Esophagus muscularis mucosa (tissue), 4 donors: ENCODE measurements at places on chromosomes 13 and 19. TPM values are rescaled to one million over a fixed set of nuclear protein-coding genes. Genes with fewer than 3 reads are reported as not detected.

ADGRE3 gene
- total RNA-seq = not detected

CAMSAP3 gene
- total RNA-seq = 0.11 TPM

SPACA4 gene
- total RNA-seq = not detected

TEAD2 gene
- 63.3 TPM for total RNA-seq

GIPR gene
- total RNA-seq = not detected

C3 gene
- 393 TPM for total RNA-seq

ZNF844 gene
- total RNA-seq = 8.2 TPM

MEIOSIN gene
- total RNA-seq = not detected

SLC15A1 gene
- not detected for total RNA-seq

GRIK5 gene
- total RNA-seq = 10.0 TPM

ZNF878 gene
- total RNA-seq = 0.45 TPM

GRCh38 chr13:94557684-94558235 is 38.2 kb downstream of the TGDS start:
- no peaks in the 10 kb centered on the region for H3K36me3 ChIP-seq
- DNase-seq = no peak
- no peaks in the 10 kb centered on the region for H3K27me3 ChIP-seq
- H3K27ac ChIP-seq = no peak overlapping the region
- H3K4me3 ChIP-seq = no peak overlapping the region

- H3K36me3 ChIP-seq = no peaks in the 10 kb centered on the region
- H3K4me1 ChIP-seq = peaks cover 9% of the 10 kb centered on the region
- DNase-seq = no peak
- H3K27me3 ChIP-seq = no peaks in the 10 kb centered on the region
- H3K27ac ChIP-seq = no peak overlapping the region
Observed at GRCh38 chr13:80359778-80360452, 19.0 kb upstream of the SPRY2 start.

- no peak overlapping the region for H3K4me3 ChIP-seq
- H3K27ac ChIP-seq = no peak overlapping the region
- DNase-seq = no peak
- H3K36me3 ChIP-seq = no peaks in the 10 kb centered on the region
- H3K4me1 ChIP-seq = no peaks in the 10 kb centered on the region
Observed at GRCh38 chr13:109211616-109212015, 574.8 kb downstream of the IRS2 start.

DNA sequence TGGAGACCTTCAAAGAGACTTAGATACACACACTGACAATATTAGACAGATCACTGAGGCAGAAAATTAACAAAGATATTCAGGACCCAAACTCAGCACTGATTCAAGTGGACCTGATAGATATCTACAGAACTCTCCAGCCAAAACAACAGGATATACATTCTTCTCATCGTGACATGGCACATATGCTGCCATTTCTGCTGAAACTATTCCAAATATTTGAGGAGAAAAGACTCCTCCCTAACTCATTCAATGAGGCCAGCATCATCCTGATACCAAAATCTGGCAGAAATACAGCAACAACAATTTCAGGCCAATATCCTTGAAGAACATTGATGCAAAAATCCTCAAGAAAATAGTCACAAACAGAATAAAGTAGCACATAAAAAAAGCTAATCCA is 53.3 kb downstream of the TRPC4 start:
- no peaks in the 10 kb centered on the region for H3K4me1 ChIP-seq
- H3K27ac ChIP-seq = no peak overlapping the region
- H3K36me3 ChIP-seq = no peaks in the 10 kb centered on the region
- H3K4me3 ChIP-seq = no peak overlapping the region
- no peak for DNase-seq

DNA sequence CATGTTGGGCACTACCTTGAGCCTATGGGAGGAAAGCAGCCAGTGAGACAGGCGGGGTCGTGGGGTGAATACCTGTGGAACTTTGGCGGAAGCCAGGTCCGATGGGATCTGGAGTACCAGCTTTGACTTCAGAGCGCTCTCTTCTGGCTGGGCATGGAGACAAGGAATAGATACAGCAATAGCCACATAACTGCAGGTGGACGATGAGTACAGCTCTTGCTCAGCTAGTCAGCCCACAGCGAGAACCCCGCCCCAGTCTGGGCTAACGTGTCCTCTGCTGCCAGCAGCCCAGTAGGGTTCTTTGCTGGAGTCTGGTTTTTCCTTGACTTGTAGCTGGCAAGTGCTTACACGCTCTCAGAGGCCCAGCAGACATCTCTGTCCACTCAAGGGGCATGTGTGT is 83.4 kb downstream of the SIPA1L3 start:
- H3K27ac ChIP-seq = no peak overlapping the region
- DNase-seq = no peak
- H3K4me3 ChIP-seq = no peak overlapping the region
- H3K27me3 ChIP-seq = no peaks in the 10 kb centered on the region

- no peak for DNase-seq
- H3K36me3 ChIP-seq = no peaks in the 10 kb centered on the region
- H3K4me1 ChIP-seq = peaks cover 12% of the 10 kb centered on the region
- no peak overlapping the region for H3K4me3 ChIP-seq
- no peaks in the 10 kb centered on the region for H3K27me3 ChIP-seq
- no peak overlapping the region for H3K27ac ChIP-seq
Observed at GRCh38 chr19:14505488-14506239, 9.7 kb upstream of the GIPC1 start.

GRCh38 chr19:6577476-6578125 is 13.3 kb downstream of the CD70 start:
- H3K4me3 ChIP-seq = no peak overlapping the region
- H3K27ac ChIP-seq = no peak overlapping the region
- H3K27me3 ChIP-seq = no peaks in the 10 kb centered on the region
- H3K36me3 ChIP-seq = no peaks in the 10 kb centered on the region
- H3K4me1 ChIP-seq = no peaks in the 10 kb centered on the region
- DNase-seq = no peak

GRCh38 chr19:50568728-50569698 is 778 bp upstream of the LRRC4B start:
- H3K4me3 ChIP-seq = no peak overlapping the region
- H3K36me3 ChIP-seq = no peaks in the 10 kb centered on the region

GRCh38 chr19:28482221-28482620 is 730.7 kb downstream of the UQCRFS1 start:
- H3K27me3 ChIP-seq = no peaks in the 10 kb centered on the region
- no peak overlapping the region for H3K27ac ChIP-seq
- no peak for DNase-seq
- no peak overlapping the region for H3K4me3 ChIP-seq

- H3K36me3 ChIP-seq = no peaks in the 10 kb centered on the region
- H3K4me3 ChIP-seq = no peak overlapping the region
- no peaks in the 10 kb centered on the region for H3K4me1 ChIP-seq
- no peak overlapping the region for H3K27ac ChIP-seq
- H3K27me3 ChIP-seq = no peaks in the 10 kb centered on the region
- no peak for DNase-seq
Observed at GRCh38 chr13:105058517-105058916, 1476.9 kb downstream of the EFNB2 start.

DNA sequence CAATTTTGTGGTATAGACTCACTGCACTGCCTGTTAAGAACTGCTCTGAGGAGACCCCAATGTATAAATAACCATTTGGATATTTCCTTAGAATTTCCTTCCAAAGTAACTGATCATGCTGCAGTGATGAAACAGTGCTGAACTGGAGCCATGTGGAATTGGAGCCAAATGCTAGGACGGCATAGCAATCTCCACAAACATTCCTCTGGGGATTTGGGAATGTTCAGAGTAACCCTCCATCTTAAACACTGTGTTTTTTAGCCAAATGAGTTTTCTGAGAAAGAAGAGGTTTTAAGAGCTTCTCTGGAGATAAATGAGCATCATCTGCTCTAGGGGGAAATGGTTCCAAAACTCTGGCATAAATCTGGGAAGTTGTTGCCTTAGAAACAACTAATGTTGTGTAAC is 98.2 kb downstream of the OLFM4 start:
- H3K36me3 ChIP-seq = no peaks in the 10 kb centered on the region
- no peaks in the 10 kb centered on the region for H3K4me1 ChIP-seq
- no peak overlapping the region for H3K4me3 ChIP-seq
- no peak for DNase-seq
- H3K27ac ChIP-seq = no peak overlapping the region

- H3K36me3 ChIP-seq = no peaks in the 10 kb centered on the region
- H3K27me3 ChIP-seq = no peaks in the 10 kb centered on the region
- H3K27ac ChIP-seq = no peak overlapping the region
- no peak for DNase-seq
- no peaks in the 10 kb centered on the region for H3K4me1 ChIP-seq
Observed at GRCh38 chr13:71854401-71854800, 12.6 kb downstream of the DACH1 start.

DNA sequence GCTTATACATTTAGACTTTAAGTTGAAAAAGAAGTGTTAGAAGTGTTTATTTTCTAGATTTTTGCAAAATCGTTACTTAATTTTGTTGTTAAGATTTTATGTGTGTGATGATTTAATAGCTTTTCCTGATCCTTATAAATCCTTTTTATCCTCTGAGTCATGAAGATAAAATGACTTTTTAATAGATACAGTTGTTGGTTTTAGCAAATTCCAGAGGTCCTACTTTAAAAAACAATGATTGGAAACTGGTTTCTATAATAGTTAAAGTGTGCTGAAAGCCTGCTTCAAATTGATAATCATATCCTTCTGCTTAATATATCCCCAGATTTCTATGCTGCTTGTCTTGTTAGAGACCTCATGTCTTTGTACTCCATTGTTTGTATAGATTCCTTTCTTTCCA is 39.0 kb downstream of the RNASEH2B start:
- no peak overlapping the region for H3K4me3 ChIP-seq
- peaks cover 17% of the 10 kb centered on the region for H3K36me3 ChIP-seq
- H3K27me3 ChIP-seq = no peaks in the 10 kb centered on the region
- no peak overlapping the region for H3K27ac ChIP-seq

DNA sequence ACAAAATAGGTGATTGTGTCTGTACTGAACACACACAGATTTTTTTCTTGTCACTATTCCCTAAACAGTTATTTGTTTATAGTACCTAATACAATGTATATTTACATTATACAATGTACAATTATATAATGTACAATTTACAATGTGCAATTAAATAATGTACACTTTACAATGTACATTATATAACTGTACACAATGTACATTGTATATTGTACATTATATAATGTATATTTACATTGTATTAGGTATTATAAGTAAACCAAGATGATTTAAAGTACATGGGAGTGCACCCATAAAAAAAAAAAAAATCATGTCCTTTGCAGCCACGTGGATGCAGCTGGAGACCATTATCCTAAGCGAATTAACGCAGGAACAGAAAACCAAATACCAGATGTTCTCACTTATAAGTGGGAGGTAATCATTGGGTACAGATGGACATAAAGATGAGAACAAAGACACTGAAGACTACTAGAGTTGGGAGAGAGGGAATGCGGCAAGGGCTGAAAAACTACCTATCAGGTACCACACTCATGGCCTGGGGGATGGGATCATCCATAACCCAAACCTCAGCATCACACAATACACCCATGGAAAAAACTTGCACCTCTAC is 68.1 kb downstream of the ABCC4 start:
- no peak overlapping the region for H3K27ac ChIP-seq
- no peaks in the 10 kb centered on the region for H3K4me1 ChIP-seq
- no peak overlapping the region for H3K4me3 ChIP-seq

DNA sequence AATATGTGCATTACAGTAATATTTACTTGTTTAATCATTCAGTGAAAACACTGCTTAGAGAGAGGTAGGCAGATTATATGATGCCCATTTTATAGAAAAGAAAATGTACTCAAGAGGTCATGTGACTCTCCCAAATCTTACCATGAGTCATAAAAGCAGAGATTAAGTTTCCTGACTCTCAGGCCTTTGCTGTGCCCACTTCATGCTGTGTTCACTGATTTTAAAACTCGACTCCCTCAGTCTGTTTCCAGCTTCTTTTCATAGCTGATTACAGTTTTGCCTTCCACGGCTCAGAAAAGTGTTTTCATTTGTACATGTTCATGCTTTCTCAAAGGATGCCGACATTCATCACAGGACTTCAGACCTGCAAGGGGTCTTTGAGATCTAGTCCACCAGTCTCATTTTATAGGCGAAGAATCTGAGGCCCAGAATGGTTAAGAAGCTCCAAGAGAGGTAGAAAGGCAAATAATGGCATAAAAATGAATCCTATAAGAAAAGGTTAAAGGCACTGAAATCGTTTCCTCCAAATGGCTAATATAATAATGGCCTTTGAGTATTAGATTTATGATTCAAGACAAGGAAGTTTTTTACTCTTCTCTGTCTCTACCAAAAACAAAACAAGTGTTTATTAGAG is 9.0 kb upstream of the IPO5 start:
- H3K27ac ChIP-seq = no peak overlapping the region
- no peak for DNase-seq
- no peaks in the 10 kb centered on the region for H3K27me3 ChIP-seq
- no peaks in the 10 kb centered on the region for H3K4me1 ChIP-seq
- H3K36me3 ChIP-seq = no peaks in the 10 kb centered on the region

DNA sequence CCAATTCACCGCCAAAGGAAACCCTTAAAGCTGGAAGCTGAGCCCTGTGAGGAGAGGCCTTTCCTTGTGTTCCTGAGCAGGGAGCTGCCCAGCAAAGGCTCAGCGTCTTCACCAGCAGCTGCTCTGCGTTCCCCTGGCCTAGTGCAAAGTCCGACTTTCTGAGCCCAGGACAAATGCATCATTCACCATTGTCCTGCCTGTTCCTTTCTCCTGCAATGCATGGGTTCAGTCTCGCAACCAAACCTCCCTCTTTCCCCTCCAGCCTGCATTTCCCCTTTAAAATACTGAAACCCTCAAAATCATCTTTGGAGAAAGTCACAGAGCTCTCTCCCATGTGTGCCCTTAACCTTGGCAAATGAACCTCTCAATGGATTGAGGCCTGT is 12.9 kb upstream of the TMEM255B start:
- H3K36me3 ChIP-seq = no peaks in the 10 kb centered on the region
- DNase-seq = no peak
- no peaks in the 10 kb centered on the region for H3K27me3 ChIP-seq

- H3K4me1 ChIP-seq = peaks cover 82% of the 10 kb centered on the region
- no peak overlapping the region for H3K4me3 ChIP-seq
- no peaks in the 10 kb centered on the region for H3K27me3 ChIP-seq
- H3K27ac ChIP-seq = peak overlapping the region; percentile 57
Observed at GRCh38 chr19:2083174-2083854, 12.8 kb downstream of the MOB3A start.

DNA sequence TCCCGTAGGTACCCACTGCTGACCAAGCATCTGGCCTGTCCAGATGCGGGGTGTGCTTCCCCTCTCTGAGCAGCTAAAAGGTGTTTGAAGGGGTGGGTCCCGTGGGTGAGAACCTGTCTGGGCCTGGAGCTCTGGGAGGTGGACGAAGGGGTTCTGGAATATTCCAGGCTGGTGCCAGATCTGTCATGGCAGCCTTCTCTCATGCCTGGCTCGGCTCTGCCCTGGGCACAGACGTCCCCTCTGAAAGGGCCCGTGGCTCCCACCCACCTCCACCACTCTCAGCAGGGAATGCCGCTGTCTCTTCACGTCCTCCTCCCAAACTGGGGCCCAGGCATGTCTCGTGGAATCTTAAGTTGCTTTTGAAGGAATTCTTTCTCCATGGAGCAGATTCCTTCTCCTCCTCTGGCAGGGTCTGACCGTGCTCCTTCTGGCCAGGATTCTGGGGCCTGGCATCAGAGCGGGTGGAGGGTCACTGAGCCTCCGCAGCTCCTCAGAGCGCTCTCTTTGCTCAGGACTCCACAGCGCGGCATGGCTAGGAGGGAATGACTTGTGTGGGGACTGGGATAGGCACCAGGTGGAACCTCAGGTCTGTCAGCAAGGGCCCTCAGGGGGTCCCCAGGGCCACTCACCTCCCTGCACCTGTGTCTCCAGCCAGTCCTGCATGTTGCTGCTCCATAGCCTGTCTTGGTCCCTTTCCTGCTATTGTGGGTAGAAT is 5.9 kb upstream of the MCF2L start:
- H3K36me3 ChIP-seq = no peaks in the 10 kb centered on the region
- H3K4me1 ChIP-seq = peaks cover under 1% of the 10 kb centered on the region
- no peak overlapping the region for H3K27ac ChIP-seq
- peaks cover 77% of the 10 kb centered on the region for H3K27me3 ChIP-seq
